Cortex of kidney (tissue), 1 donor: ENCODE measurements at places on chromosomes 3 and 15.

DNA sequence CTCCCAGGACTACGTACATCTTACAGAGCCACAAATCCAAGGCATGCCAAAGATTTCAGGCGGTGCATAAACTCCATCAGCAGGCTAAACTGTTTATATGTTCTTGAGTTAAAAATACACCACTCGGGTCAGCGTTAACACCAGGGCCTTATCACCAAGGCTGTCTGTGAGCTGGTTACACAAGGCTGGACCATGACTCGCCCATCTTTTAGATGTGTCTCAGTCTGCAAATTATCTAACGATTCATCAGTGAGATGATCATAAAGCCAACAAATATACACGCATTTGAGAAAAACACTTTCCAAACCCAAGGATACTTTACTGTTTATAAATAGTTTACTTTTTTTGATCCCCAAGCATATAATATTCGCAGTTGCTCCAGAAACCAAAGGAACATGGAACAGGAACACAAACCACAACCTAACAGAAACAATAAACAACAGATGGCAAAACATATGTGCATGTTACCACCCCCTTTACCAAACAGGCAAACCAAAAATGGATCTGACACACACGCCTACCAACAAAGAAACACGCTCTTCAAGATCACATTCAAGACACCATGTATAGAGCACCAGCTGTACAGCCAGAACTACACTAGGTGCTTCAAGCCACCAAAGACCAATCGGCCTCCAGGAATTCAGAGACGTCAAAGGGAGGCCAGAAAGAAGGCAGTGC is 15.4 kb downstream of the LRIG1 start:
- no peak for DNase-seq

GRCh38 chr3:158107605-158108444 is 1.6 kb upstream of the SHOX2 start:
- no peak for DNase-seq

GRCh38 chr3:84692261-84692660 is 266.5 kb upstream of the CADM2 start:
- DNase-seq: no peak

- no peak for DNase-seq
These were observed 131.7 kb downstream of the STAG1 start for GRCh38 chr3:136620436-136620835.

DNA sequence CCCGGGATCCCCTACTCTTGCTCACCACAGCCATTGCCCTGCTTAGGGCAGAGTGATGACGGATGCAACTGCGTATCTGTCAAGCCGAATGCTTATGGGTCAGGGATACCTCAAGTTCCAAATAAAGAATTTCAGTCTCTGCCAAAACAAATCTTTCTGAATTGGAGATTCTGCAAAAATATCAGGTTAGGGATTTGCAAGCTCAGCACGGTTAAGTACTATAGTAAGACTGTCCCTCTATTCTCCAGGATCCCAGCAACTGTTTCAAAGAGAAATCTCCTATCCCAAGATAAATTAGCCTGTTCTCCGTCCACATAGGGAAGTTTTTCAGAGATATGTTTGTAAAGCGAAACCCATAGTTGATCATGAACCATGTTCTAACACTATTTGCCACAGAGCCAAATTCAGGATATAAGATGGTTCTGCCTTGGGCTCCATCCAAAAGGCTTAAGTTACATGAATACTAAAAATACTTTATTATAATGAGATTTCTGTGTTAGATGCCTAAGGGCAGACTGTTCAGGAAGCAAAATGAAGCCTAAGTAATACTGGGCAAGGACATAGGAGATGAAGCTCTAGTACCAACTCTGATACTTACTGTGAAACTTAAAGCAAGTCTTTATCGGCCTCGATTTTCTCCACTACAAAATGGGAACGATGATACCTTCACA is 100.1 kb upstream of the LPP start:
- no peak for DNase-seq

GRCh38 chr3:4943549-4943948 is 35.7 kb upstream of the BHLHE40 start:
- no peak for DNase-seq
